ENCODE measurements at places on chromosomes 16 and 17. TPM values are rescaled to one million over a fixed set of nuclear protein-coding genes. Genes with fewer than 3 reads are reported as not detected.

C1QTNF1 gene
- total RNA-seq, result 146 TPM

HSF5 gene
- not detected for total RNA-seq

RAB26 gene
- 1.7 TPM for total RNA-seq

GNPTG gene
- 31.8 TPM for total RNA-seq

DNA sequence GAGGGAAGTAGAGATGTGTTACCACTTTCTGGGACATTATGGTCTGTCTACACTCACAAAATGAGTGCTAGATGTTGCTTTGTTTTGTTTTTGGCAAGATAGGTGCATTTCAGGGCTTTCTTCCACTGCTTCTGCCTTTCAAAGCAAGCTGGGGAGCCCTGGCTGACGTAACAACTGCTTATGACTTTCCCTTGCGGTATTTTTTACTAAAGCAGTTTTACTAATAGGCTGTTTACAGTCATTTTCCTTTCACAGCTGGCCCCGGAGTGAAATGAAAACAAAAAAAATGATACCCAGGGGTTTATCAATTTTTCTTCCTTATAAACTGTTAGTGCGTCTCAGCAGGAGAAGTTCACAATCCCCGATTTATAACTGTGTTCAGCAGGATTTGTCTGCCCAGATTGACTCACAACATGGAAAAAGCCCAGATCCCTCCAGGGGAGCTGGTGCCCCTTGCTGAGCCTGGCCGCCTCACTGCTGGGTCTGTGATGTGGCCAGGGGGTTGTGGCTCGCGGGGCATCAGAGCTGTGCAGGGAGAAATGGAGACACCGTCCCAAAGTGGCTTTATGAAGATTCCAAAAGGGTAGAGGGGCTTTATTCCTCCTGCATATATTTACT is 184.4 kb upstream of the HS3ST3A1 start:
- DNase-seq, result no peak

ABCC6 gene
- 1.2 TPM for total RNA-seq

- DNase-seq, result no peak
These were observed 6.7 kb downstream of the CLEC19A start for GRCh38 chr16:19292186-19292585.

Data from left ventricle myocardium inferior (tissue), 1 donor.